ENCODE measurements at places on chromosomes 2 and 18.

DNA sequence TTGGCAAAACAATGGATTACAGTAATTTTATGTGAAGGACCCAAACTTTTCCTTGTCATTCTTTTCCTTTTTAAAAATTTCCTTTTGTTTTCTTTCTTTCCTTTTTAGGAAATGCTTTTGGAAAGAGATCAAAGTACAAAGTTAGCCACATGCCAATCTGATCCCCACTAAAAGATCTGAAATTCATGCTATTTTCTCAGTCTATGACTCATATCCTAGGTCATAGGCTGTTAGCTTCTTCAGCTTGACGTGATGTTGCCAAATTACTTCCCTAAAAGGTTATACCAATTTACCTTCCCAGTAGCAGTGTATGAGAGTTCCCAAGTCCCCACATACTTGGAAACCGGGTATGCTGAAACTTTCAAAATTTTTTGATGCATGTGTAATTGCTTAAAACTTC is 355.3 kb downstream of the INSIG2 start:
- no peak for DNase-seq

- no peak for DNase-seq
Observed at GRCh38 chr2:74688881-74689280, 34.8 kb downstream of the SEMA4F start.

DNA sequence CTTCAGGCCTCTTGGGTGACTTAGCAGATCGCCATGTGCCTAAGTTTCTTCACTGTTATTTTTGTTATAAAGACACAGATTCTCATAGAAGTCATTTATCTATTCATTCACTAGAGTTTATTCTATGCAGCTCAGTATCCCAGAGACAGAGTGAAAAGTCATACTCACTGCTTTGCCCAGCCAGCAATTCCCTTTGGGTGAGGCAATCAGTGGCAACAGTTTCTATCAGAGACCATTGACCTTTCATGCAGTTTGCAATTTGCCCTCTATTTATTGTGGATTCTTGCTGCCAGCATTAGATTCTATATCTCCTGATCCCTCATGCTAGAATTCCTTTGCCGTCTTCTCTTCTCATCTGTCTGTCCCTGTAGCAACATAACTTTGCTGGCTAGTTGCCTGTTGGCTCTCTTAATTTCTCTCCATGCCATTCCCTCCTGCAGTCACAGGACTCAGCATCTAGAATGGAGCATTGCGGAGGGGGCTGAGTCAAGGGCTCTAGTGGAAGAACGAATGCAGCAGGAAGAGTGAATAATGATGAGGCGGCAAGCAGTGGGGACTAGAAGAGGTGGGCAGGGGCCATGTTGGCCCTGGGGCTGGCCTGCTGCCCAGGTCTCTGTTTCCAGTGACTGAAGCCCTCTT is 12.2 kb downstream of the SLC9A4 start:
- no peak for DNase-seq

DNA sequence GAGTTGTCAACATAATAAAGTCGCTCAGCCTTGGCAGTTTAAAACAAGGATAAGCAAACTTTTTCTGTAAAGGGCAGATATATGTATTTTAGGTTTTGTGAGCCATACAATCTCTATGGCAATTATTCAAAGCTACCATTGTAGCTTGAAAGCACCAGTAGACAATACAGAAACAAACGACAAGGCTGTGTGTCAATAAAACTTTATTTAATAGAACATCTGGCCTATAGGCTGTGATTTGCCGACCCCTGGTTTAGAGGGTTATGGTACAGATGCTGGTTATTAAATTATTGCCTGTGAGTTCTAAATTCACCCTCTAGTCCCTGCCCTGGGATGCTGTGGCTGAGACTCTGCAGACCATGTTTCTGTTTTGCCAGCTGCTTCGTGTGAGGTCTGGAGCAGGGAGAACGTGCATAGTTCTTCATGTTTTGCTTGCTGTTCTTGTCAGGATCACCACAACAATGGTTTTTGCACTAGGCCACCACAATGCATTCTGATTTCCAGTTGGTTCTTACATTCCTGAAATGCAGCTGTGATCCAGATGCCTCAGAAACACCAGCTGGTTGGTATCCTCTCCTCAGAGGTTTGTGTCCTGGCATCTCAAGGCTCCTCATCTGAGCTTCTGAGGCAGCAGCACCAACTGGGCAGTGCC is 46.6 kb downstream of the ICOS start:
- no peak for DNase-seq

GRCh38 chr18:58405107-58405898 is 223.6 kb downstream of the ALPK2 start:
- DNase-seq: no peak

DNA sequence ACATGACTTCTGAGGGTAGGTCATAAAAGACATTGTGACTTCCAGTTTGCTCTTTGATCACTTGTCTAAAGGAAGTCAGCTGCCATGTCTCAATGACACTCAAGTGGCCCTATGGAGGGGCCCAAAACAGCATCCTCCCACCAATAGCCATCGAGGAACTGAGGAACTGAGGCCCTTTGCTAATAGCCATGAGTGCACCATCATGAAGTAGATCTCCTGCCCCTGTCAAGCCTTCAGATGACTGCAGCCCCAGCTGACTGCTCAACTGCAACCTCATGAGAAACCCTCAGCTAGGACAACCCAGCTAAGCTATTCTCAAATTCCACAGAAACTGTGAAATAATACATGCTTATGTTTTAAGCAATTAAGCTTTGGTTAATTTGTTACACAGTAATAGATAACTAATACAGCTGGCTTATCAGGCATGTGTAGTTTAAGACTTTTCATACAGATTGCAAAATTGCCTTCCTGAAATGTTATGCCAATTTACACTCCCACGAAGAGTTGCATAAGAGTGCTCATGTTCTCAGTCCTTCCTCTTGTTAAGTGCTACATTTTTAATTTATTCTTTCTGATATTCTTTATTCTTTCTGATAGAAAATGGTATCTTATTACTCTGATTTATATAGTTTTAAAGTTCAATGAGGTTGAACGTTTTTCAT is 105.6 kb upstream of the NDUFV2 start:
- no peak for DNase-seq

DNA sequence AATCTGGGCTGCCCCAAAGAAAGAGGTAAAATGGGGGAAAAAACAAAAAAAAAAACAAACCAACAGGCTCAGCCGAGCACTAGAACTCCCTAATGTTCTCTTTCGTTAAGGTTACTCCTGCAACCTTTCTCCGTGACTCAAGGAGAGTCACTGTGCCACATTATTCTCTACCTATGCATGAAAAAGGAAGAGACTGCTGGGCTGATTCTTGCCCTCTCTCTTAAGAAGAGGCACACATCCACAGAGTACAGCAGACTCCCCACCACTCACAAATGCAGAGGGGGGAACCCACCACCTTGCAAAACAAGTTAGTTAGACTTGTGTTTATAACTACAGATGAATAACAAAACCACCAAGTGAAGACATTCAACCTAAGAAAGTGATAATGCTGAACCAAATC is 201.5 kb downstream of the DYM start:
- DNase-seq: no peak

GRCh38 chr2:64837925-64838641 is 151.1 kb upstream of the SLC1A4 start:
- no peak for DNase-seq

DNA sequence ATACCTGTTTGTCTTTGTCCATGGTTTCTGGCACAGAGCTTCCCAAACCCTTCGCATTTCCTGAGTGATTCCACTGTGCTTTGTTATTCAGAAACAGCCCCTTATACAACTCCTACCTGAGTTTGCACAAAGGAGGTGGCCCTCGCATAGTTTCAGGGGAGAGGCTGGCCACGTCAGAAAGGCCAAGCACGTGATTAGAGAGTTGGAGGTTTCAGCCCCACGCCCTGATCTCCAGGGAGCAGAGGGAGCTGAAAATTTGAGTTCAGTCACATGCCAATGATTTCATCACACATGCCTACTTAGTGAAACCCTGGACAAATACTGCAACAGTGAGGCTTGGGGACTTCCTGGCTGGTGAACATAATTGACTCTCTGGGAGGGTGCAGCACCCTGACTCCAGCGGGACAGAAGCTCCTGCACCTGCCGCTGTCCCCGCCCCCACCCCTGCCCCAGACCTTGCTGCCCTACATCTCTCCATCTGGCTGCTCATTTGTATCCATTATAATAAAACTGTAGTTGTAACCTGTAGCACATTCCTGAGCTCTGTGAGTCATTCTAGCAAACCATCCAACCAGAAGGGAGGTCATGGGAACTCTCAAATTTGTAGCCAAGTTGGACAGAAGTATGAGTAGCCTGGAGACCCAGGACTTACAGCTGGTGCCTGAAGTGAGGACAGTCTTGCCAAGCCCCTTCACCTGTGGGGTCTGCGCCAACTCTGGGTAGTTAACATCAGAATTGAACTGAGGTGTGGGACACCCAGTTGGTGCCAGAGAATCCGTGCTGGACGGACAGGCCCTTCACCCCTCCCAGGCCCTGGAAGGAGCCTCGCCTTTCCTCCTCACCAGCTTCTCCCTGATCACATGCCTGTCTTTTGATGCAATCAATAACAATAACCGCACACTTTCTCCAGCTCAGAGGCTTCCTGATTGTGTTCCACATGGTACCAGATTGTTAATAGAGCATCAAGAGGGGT is 224.3 kb downstream of the ANAPC1 start:
- no peak for DNase-seq

DNA sequence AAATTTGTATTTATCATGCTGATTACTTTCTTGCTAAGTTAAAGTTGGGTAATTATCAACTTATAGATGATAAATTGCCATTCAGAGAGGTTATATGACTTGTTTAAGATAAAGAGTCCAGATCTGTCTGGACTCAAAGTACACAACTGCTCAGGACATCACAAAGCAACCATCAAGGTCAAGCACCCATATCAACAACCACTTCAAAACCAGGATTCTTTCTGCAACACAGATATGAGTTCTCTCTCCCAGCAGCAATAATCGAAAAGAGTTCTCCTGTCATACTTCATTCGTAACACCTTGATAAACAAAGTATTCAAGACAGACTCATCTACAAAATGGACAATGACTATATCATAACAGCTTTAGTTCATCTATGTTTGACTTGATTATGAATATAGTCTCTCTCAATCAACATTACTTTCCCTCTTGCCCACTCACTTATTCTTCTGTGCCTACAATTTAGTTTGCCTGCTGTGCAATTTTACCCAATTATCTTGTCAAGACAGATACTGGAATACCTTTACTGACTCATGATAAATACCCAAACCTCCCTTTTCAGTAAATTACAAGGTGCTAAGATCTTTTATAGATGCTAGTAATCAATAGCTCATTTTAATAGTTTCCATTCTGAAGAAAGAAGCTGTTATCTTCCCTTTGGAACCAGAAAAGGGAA is 281.8 kb downstream of the NBAS start:
- no peak for DNase-seq

DNA sequence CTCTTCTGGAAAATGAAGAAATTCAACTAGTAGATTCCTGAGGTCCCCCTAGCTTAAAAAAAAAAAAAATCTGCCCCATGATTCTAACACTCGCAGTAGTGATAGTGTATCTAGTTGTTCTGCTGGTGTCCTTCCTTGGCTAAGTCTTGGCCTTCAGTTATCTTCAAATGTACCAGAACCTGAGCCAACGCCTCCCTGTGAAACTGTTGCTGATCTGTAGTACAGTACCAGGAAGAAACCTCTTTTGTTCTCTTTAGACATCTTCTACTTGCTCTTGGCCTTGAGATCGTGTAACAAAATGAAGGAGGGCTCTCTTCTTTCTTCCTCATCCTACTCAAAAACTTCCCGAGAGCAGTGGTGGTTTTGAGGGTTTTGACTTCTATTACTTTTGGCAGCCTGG is 31.0 kb downstream of the PLEK start:
- no peak for DNase-seq

DNA sequence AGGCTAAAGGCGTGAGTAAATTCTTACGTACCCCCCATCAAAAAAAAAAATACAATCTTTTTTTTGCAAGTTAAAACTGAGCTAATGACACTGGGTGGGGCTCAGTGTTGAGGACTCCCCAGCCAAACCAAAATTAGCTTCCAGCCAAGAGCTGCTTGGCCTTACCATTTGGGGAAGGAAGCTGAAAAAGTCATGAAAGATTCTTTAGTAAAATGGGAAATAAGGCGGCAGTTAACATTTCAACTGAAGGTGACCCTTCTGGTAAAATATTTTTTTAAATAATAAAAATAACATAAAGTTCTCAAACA is 16.4 kb downstream of the SMAD7 start:
- no peak for DNase-seq

DNA sequence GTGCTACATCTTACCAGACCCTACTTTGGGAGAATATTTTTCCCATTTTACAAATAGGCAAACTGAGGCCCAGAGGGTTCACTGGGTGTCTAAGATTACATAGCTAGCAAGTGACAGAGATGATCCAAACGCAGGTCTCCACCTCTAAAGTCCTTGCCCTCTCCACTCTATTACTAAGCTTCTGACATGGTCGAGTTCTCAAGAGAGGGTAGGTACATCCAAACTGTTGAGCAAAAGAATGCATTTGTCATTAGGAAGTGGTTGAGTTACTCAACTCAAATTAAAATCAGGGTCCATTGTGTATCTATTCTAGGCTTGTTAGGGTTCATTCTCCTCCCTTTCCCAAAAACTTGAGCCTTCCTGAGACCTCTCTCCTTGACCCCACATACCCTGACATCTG is 680.6 kb upstream of the FANCL start:
- DNase-seq: no peak

DNA sequence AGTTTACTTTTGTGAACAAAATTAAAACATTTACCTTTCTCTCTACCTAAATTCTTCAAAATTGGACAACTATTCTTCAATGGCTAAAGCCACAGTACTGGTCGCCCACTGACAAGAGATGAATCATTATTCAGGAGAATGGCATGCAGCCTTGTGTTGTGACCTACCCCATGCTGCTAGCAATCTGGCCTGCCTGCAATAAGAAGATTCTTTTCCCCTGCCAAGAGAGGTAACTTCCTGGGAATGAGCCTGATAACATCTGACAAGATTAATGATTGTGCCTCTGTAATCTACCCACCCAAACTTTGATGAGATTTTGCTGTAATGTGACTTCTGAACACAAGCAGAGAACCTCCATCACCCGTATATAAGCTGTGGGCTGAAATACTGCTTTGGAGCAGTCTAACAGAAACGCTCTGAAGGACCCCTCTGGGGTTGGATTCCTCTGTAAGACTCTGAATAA is 47.0 kb upstream of the ST3GAL5 start:
- DNase-seq: no peak

GRCh38 chr2:32278478-32278853 is 762 bp downstream of the YIPF4 start:
- no peak for DNase-seq

- no peak for DNase-seq
Observed at GRCh38 chr2:102313950-102314349, 2.6 kb downstream of the IL1RL1 start.

GRCh38 chr2:133791191-133791590 is 222.9 kb upstream of the NCKAP5 start:
- DNase-seq: no peak

All from stimulated activated CD4-positive, alpha-beta T cell treated with anti-CD3 and anti-CD28 coated beads, Interleukin-2, amount 100 ng/mL, for 4 hours (primary cell).